ENCODE measurements at places on chromosomes 13 and 19.

DNA sequence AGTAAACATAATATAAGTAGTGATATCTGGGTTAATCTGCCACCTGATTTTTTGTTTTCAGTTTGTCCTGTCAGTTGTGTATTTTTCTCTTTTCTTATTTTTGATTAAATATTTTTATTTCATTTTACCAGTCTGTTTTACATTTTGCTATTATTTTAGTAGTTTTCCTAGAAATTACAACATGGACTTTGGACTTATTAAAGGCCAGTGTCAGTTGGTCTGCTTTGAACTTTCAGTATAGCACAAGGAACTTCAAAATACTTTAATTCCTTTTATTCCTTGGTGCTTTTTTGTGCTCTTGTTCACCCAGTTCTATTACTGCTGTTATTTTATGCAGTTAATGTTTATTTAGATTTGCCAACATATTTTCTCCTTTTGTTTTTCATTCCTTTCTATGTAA is 149.6 kb downstream of the PDS5B start:
- DNase-seq, result no peak

- no peak for DNase-seq
Observed at GRCh38 chr13:48965736-48966135, 10.0 kb upstream of the FNDC3A start.

DNA sequence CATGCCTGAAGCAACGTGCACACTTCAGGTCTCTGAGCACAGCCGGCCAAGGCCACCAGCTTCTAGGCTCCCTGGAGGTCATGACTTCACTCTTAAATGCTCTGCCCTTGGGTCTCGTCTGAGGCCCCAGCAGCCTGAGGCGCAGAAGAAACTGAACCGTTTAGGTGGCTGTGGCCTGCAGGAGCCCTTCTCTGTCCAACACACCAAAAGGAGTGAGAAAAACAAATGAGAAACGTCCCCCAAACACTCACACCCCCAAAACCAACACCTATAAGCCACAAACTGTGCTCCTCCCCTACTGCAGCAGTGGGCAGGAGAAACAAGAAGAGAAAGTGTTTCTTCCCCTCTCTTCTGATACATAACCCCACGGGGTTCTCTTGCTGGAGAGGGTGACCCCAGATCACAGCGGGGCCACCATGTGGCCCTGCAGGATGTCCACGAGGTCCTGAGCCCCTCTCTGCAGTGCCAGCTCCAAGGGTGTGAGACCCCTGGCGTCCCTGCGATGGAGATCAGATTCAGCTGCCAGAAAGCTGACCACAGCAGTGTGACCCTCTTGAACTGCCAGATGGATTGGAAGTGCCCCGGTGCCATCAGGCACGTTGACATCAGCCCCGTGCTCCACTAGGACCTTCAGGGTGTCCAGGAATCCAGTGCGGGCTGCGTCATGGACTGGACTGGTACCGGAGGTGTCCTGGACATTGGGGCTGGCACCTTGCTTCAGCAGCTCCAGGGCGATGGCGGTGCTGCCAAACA is 1.0 kb upstream of the KRI1 start:
- no peak for DNase-seq

GRCh38 chr13:29180055-29180454 is 359.9 kb downstream of the MTUS2 start:
- no peak for DNase-seq

GRCh38 chr19:16378291-16378889 is 53.8 kb downstream of the KLF2 start:
- DNase-seq, result no peak

DNA sequence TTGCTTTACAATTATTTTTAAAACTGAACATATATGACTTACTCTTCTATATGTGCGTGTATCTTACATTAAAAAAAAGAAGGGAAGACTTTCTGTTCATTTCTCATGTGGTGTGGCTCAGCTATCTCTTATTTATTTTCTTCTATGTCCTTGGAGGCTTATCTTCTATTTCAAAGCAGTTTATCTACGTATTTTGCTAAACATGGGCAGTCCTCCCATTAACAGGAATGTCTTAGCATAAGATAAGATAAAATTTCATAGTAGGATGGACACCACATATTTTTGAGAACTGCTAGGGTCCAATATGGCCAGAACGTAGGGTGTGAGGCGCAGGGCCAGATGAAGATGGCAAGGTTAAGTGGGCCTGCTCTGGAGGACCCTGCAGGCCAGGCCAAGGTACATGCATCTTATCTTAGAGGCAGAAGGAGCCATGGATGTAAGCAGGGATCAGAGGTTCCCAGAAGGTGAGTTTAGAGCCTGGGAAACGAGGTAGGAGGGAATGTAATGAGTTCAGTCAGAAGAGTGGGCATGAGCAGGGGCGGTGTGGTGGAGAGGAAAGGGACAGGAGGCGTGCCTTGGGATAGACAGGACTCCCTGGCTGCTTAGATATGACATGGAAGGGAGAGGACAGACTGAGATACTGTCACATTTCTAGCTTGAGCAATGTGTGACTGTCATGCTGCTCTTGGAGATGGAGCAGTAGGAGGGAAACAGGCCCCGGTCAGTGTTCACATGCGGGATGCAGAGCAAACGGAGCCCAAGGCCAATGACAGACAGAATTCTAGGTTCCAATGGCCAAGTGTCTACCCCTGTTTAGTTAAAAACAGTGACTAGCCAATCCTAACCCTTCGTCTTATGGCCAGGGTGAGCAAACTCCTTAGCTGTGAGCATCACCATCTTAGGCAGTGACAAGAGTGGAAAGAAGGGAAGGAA is 68.6 kb upstream of the MEDAG start:
- DNase-seq, result no peak

DNA sequence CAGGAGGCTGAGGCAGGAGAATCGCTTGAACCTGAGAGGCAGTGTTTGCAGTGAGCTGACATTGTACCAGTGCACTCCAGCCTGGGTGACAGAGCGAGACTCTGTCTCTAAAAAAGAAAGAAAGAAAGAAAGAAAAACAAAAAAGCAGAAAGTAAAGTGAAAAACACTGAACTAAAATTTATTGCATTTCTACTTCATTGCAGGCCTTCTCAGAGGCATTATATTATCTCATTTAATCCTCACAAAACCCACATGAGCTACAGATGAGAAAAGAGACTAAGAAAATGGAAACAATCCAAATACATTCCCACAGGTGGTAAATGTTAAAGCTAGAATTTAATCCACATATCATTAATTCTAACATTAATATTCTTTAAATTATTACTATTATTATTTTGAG is 147.2 kb upstream of the FREM2 start:
- DNase-seq, result no peak

DNA sequence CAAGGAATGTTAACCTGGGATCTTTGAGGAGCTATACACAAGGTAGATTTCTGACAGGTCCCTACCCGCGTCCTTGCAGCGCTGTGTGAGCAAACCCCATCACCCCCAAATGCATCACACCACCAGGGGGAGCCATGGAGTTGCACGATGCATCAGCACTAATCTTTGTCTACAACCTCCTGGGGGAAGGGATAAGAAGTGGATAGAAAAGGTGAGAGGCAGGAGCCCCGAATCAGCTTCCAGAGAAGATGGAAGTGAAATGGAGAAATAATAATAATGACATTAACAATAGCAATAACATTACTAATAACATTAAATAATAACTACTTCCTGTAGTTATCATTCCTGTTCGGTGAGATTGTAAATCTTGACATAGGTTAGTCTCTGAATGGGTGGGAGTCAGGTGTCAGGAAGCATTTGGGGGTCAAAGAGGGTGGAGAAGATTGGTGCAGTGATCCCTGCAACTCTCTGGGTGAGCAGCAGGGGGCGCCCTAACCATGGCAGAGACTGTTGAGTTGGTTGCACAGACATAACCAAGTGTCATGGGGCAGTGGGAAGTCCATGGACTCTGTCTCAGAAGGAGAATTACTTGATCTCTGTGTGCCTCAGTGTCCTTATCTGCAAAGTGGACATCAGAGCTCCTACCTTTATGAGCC is 16.5 kb downstream of the SIGLEC7 start:
- no peak for DNase-seq

DNA sequence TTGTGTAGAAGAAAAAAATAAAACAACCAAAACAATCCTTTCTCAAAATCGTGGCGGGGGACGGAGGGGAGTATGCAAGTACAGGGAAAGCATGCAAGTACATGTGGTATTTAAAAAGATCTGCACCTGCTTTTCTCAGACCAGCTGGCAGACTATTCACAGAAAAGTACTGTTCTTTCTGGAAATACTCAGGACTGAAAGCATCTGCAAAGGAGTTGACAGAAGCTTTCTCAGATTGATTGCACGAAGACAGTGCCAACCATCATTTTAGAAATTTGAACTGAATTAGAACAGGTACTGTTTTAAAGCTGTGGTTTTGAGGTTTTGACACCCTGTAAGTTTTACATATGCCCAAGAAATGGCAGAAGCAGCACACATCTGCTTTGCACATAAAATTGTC is 19.8 kb upstream of the PCDH8 start:
- DNase-seq, result no peak

DNA sequence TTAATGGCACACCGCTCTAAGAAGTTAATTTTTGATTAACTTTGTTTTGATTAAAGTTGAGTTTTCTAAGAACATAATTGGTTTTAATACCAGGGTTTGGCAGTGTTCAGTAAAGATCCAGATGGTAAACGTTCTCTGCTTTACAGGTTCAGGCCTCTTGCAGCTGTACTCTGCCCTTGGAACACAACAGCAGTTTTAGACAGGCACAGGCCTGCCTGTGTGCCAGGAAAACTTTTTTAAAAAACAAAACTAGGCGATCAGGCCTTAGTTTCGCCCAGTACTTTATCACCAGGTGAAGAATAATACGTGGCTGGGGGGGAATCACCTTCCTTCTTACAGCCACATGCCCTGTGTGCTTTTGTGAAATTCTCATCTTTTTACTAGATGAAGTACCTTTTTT is 38.0 kb upstream of the TEX29 start:
- DNase-seq, result no peak

GRCh38 chr13:113930671-113931637 is 42.9 kb downstream of the C13orf46 start:
- DNase-seq, result no peak

DNA sequence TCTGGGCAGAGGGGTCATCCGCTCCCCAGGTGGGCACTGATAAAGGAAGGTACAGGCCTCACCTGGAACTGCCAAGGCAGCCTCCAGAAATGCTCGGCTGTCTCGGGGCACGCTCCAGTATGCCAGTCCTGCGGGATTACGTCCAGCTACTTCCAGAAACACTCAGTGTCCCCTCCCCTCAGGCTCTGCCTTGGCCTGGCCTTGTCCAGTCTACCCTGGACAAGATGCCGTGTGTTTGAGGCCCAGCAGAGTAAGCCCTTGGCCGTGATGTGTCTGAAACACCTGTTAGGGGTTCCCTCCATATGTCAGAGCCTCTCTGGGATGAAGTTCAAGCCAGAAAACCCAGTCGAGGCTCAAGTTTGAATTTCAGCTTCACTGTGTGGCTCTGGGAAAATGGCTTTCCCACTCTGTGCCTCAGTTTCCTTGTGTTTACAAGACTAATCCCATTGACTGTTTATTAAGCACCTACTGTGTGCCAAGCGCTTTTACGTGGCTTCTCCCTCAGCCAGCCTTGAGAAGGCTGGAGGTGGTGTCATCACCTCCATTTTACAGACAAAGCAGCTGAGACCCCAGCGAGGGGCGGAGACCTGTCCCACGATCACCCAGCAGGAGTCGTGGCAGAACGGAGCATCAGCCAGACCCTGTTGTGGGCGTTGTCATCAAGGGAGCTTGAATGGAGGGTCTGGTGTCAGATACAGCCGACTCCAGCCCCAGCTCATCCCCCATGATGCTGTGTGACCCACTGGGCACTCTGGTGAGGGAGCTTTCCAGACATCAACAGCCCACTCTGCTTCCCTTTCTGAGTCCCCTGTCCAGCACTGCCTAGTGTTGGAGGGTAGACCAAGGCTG is 2.0 kb upstream of the PIK3R2 start:
- no peak for DNase-seq

- DNase-seq, result no peak
Observed at GRCh38 chr13:95124959-95125358, 176.3 kb downstream of the ABCC4 start.

GRCh38 chr13:35789335-35790165 is 313.1 kb upstream of the MAB21L1 start:
- peak; percentile 16 for DNase-seq

- DNase-seq, result no peak
Observed at GRCh38 chr13:35471706-35472322, 4.7 kb downstream of the MAB21L1 start.

DNA sequence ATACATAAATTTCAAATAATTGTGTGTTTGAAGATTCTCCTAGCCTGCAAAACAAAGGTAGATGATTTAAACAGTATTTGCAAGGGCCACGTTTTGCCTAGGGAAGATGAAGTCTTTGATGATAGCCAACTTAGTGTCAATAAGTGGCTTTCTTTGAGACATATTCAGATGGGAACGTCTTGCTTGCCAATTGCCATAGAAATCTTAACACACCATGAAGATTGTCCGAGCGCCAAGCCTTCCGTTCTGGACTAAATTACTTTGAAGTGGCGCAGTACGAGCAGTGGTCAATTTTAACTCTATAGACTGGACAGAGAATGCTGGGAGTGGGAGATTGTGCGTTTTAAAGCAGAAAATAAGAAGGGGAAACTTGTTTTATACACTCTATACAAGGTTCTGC is 9.9 kb downstream of the ZIC5 start:
- no peak for DNase-seq

- no peak for DNase-seq
Observed at GRCh38 chr13:65915195-65915594, 1314.9 kb downstream of the PCDH9 start.

GRCh38 chr19:39996218-39996810 is 546 bp upstream of the ZNF546 start:
- DNase-seq, result peak; percentile 20

DNA sequence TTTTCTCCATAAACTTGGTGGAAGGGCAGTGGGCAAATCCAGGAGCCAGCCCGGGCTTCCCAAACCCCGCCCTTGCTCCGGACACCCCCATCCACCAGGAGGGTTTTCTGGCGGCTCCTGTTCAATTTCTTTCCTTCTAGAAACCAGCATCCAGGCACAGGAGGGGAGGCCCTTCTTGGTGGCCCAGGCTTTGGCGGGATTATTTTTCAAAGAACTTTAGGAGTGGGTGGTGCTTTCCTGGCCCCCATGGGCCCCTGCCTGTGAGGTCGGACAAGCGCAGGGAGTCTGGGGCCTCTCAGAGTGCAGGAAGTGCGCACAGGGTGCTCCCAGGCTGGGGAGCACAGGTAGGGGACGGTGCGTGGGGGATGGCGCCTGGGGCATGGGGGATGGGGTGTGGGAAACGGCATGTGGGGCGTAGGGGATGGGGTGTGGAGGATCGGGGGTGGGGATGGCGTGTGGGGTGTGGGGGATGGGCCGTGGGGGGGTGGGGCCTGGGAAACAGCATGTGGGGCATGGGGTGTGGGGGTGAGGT is 396 bp downstream of the F7 start:
- DNase-seq, result no peak

- DNase-seq, result peak; percentile 99
Observed at GRCh38 chr13:40503966-40504591, 162.4 kb downstream of the FOXO1 start.

- DNase-seq, result no peak
Observed at GRCh38 chr13:26679411-26680122, 81.0 kb downstream of the GPR12 start.

GRCh38 chr13:98869408-98870090 is 108.3 kb downstream of the DOCK9 start:
- DNase-seq, result peak; percentile 63
